ENCODE measurements at places on chromosomes 4 and X. TPM values are rescaled to one million over a fixed set of nuclear protein-coding genes. Genes with fewer than 3 reads are reported as not detected.

DNA sequence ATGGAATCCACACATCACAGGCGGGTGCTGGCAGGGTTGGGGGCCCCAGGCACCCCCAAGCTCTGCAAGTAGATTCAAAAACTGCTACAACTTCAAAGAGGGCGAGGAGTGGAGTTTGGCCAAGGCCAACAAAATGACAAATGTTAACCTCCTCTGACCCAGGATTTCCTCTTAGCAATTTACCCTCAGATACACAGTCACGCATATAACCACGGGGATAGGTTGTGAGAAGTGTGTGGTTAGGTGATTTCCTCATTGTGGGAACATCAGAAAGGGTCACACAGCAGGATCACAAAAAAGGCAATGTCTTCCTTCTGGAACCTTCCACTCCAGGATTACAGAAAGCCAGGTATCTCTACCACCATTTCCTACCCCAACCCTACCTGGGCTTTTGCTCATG is 62.4 kb downstream of the C4orf50 start:
- DNase-seq, result no peak

GRCh38 chr4:40176602-40177001 is 20.2 kb upstream of the RHOH start:
- no peak for DNase-seq

GRCh38 chr4:140219567-140219966 is 65.6 kb upstream of the MAML3 start:
- no peak for DNase-seq

GRCh38 chr4:23484689-23485088 is 405.2 kb downstream of the PPARGC1A start:
- DNase-seq, result no peak

DNA sequence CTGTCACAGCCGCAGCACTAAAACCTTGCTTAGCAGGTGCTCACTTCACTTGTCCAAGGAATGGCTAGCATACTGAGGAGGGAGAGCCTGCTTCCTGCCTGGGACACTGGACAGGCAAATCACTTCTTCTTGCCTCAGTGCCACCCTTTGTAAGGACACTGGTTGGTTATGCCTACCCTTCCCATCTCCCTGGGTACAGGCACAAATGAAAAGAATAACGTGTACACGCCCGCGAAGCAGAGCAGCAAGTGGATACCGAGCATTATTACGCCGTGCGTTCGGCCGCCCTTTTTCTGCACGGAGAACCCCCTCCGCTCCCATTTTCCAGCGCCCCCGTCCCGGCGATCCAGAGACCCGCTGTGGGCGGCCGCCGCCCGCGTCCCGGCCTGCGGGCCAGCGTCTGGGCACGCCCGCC is 338 bp upstream of the KLHL2 start:
- DNase-seq, result no peak

DNA sequence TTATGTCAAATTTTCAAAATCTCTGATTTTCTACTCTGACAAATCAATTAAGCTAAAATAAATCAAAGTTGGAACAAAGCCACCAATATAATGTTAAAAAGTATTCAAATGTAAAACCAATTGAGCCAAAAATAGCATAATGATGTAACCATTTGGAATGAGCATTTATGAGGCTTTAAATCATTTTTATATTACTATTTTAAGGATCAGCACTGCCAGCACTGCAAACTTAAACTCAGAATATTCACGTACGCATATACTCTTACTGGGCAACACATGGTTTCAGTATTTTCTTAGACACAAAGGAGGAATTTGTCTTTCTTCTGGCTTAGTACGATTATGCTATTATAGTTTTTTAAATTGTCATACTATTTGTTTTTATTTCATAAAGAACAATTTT is 52.2 kb downstream of the AFAP1 start:
- no peak for DNase-seq

DNA sequence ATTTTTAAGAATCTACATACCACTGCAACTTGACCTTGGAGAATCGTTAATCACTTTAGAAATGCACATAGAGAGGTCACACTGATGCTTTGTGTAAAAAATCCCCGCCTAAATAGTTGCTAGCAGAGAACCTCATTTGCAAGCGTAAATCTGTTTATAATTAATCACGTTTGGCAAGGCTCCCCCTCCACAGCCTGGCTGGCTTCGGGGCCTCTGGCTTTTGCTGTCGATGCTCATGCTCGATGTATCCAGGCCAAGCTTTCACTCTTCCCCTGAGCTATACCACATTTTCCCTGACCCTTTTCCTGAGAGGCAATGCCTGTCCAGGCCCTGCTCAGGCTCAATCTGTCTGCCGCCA is 23.4 kb downstream of the CYTL1 start:
- DNase-seq, result no peak

DNA sequence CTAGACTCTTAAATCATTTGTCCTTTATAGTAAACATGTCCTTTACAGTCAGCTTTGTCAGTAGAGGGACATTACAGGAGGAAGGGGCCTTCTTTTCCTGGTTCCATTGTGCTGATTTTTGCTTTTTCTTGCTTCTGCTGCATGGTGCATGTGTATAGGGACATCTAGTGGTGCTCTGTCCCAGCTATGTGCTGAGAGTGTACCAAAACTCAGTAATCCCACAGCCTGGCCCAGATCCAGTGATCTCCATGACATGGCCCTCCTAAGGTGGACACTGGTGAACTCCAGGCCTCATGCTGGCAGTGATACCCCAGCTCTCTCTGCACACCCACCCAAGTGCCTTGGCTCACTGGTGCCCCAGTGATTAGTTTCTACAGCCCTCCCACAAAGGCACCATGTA is 45.2 kb downstream of the MAGEB17 start:
- peak; percentile 24 for DNase-seq

DNA sequence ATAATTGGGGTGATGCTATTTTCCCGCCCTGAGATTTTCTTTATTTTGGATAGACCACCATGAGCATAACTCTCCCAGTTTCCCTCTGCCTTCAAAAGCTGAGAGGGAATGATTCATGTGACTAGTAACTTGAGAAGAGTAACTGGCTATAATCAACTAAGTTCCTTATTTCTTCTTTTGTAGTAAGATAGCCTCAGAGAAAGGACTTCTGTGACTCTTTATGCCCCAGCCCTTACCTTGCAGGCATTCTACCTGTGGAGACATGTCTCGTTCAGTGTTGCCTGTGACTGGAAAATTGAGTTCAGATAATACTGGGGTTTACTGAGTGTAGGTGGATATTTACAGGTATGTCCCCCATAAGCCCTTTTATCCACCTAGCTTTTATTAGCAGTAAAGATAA is 715.4 kb upstream of the HS3ST1 start:
- no peak for DNase-seq

The TRMT44 gene
- total RNA-seq, result 17.1 TPM

GRCh38 chr4:42252315-42252714 is 99.9 kb upstream of the BEND4 start:
- no peak for DNase-seq

The CFAP99 gene
- total RNA-seq, result 1.2 TPM

GRCh38 chrX:80810365-80810978 is 795 bp upstream of the BRWD3 start:
- DNase-seq, result peak; percentile 1

DNA sequence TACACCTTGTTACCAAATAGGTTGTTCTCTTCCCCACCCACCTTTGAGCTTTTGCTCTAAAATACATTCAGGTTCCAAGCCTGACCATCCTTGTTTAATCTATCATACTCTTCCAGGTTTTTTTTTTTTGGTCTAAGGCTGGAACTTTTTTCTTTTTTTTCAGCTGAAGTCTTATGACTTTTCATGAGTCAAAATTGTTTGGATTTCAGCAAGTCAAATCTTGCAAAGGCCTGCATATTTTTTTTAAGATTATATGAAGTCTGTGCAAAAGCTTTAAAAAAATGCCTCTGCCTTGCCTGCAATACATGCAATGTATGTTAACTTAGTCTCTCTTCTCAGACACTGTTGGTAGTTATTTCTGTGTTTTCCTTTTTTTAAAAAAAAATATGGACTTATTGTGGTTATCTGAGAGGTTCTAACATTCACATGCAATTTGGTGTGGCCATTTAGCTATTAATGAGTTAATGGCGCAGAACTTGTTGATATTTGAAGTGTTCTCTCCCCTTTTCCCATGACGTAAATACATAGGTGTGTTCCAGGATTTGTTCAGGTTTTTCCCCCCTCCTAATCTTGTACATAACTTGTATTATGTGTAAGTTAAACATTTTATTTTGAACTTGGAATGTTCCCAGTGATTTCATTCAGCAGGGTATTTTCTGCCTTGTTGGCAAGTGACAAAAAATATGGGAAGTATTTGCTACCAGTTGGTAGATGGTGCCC is 58.7 kb downstream of the CCKAR start:
- no peak for DNase-seq

The FRAS1 gene
- 1.2 TPM for total RNA-seq

- no peak for DNase-seq
Observed at GRCh38 chrX:151901826-151902225, 10.9 kb upstream of the MAGEA4 start.

The SSX2B gene
- not detected for total RNA-seq

The STAP1 gene
- total RNA-seq, result 0.25 TPM

DNA sequence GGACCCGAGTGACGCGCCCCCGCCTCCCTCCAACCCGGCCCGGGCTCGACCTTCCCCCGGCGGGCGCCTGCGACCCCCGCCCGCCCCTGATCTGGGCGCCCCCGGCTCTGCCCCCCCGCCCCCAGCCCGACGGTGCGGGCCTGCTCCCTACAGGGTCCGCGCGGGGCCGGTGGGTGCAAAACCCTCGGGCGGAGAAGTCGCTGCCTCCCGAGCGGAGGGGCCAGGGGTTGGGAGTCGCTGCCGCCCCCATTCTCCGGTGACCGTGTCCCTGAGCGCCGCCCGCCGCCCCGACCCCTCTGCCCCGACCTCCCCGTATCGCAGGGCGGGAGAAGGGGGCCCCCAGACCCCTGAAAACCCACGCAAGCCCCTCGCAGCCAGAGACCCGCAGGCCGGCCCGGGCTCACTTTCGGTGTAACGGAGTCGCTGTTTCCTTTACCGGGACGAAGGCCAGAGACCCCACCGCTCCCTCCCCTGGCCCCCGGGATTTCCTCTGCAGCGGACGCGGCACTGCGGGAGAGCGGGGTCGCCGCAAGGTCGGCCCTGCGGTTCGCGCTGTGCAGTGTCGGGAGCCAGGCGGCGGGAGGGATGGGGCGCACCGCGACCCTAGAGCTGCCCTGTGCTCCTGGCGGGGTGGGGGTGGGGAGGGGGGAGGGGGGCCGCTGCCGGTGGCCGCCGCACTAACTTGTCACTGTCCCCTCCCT is 729 bp upstream of the CPLX1 start:
- DNase-seq, result no peak

DNA sequence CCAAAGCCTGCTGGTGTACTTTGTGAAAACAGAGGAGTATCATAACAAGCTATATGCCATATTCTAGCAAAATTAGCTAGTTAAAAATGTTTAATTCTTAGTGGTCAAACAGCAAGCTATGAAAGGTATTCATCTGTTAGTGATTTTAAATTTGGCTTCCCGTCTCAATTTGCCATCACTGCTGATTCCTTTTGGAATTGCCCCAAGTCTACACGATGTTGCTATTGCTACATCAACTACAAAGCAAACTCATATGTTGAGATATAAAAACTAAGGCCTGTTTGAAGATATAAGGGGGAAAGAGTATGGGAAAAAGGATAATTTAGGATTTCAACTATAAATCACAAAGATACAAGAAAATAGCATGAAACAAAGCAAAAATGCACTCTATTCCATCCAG is 146.1 kb downstream of the COL25A1 start:
- DNase-seq, result no peak

GRCh38 chr4:65599340-65599739 is 70.9 kb downstream of the EPHA5 start:
- DNase-seq, result no peak

DNA sequence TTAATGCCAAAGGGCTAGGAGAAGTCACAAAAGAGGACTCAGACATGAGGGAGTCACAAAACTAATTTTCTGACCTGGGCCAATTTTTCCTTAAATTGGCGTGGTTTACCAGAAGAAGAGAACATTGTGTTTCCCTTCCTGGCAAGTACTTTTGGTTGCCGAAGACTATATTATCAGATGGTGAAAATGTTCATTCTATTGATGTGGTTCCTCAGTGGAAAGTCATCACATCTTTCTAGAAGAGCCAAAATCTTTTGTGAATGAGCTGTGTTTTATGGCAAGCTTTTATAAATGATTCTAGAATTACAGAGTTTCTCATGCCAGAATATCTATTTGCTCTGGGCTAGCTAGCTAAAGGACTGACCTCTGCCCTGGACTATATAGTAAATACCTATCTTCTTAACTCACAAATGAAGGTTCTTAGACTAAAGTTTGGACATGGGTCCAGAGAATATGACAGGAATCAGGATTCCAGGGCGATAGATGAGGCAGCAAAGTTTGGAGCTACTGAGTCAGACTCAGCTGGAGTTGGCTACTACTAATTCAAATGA is 288.9 kb downstream of the IL1RAPL2 start:
- DNase-seq, result no peak

The GCNA gene
- 1.5 TPM for total RNA-seq

- no peak for DNase-seq
Observed at GRCh38 chr4:152073351-152074087, 312.7 kb upstream of the GATB start.

The TRIM60 gene
- not detected for total RNA-seq

DNA sequence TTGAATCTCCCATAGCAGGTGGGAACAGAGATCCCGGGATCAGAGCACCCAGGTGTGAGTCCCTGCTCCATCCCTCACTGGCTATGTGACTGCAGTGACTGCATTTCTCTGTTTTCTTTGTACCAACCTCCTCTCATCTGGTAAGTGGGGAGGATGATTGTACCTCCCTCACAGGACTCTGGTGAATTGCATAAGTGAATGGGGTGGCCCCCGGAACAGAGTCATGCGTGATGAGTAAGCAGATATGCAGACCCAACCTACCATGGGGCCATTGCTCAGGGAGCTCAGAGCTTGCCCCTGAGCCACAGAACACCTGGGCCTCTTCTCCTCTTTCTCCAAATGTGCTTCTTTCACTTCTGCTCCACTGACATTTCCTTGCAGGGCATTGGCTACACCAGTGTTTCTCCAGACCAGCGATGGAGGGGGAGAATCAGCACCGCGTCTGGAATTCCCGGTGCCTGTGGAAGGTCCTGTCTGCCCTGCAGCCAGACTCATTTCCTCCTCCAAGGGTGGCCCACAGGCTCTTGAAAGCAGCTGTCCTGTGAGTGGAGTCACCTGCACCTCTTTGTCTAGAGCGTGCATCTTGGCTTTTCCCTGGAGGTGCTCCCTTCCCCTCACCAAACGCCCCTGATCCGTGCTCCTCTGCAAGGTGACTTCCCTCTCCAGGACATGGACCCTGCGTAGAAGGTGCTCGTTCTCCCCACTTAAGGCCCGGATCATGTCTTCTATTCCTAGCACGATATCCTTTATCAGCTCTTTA is 30.0 kb downstream of the C4orf50 start:
- DNase-seq, result no peak

DNA sequence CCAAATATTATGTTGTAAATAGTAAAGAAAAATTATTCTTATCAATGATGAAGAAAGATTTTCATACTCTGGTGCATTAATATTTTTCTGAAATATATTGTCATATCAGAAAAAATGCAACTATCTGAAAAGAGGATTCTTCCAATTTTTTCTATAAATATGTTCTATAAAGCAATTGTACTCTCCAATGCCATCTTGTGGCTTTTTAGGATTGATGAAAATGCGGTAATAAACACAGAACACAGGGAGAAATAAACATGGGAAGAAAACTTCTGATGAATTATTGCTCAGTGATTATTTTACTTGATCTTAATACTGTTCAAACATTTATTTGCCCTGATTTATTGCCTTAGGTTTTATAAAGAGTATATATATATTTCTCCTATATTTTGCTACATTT is 215.4 kb downstream of the IL1RAPL1 start:
- no peak for DNase-seq

The CXCL8 gene
- 0.78 TPM for total RNA-seq
